Ascending aorta (tissue), 2 donors: ENCODE measurements at places on chromosomes 3 and 15.

GRCh38 chr3:59605318-59605717 is 555.5 kb upstream of the CFAP20DC start:
- no peak for DNase-seq

- no peak for DNase-seq
Observed at GRCh38 chr3:57064001-57064400, 3.5 kb downstream of the SPATA12 start.

DNA sequence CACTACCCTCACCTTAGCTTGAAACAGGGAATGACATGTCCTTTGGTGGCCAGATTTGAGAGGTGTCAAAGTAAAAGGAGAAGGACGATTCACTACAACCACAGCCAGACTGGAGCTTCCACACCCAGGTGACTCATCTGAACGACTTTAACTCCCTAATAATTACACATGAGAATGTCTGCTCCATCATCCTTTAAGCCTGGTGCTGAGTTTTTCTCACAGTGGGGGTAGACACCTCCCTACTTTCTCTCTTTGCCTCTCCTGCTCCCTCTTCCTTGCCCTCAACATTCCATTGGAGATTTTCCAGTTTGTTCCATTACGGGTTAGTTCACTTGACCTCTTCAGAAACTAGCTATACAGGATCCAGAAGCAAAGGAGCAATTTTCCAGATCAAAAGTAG is 154.3 kb upstream of the BHLHE40 start:
- DNase-seq, result no peak

- no peak for DNase-seq
Observed at GRCh38 chr3:86176445-86176784, 814.5 kb downstream of the VGLL3 start.

- no peak for DNase-seq
Observed at GRCh38 chr3:170205302-170205701, 16.9 kb upstream of the PRKCI start.

- no peak for DNase-seq
Observed at GRCh38 chr3:177427540-177427939, 230.3 kb upstream of the TBL1XR1 start.

DNA sequence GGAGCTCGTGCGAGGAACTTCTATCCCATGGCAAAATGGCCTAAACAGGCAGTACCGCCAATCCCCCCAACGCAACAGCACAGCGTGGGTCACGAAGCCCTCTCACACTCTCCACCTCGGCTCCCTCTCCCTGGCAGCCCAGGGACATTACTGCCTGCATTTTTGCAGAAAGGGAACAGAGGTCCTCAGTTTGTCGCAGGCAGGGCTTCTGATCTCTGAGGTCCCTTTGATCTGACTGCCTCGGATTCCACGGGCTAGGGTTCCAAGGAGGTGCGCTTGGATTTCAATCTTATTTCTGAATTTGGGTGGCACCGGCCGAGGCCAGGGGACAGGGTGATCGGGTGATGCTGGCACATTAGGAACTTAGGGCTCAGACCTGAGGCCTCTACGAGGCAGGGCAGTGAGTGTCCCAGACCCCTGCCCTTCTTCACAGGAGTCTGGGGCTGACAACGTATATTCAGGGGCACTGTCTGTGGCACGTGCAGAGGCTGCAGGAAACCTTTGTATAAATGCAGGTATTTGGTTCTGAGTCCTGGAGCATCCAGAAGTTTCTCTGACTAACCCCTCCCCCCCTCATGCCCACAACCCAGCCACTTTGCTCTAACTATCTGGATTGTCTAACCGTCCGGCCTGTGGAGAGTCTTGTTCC is 197.9 kb downstream of the XXYLT1 start:
- DNase-seq, result peak; percentile 18

- DNase-seq, result no peak
Observed at GRCh38 chr15:48617619-48618018, 27.9 kb downstream of the FBN1 start.

- DNase-seq, result no peak
Observed at GRCh38 chr3:37849146-37849923, 12.3 kb upstream of the CTDSPL start.

DNA sequence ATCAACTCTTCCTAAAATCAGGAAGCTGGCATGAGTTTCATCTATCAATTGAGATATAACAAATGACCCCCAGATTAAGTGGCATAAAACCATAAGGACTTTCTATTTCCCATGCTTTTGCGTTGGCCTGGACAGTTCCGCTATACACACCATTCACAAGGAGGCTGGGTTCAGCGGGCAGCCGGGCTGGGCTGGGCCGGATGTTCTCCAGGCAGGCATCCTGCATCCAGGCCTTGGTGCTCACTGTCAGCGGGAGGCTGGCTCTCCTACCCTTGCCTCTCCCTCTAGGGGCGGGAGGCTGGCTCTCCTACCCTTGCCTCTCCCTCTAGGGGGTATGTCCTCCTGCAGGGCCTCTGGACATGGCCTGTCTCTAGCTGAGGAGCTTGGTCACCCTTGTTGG is 266.0 kb upstream of the ARRDC4 start:
- DNase-seq, result no peak

- DNase-seq, result no peak
Observed at GRCh38 chr3:28042095-28042635, 199.3 kb upstream of the CMC1 start.

GRCh38 chr3:170356596-170357175 is 829 bp upstream of the SKIL start:
- peak; percentile 93 for DNase-seq

DNA sequence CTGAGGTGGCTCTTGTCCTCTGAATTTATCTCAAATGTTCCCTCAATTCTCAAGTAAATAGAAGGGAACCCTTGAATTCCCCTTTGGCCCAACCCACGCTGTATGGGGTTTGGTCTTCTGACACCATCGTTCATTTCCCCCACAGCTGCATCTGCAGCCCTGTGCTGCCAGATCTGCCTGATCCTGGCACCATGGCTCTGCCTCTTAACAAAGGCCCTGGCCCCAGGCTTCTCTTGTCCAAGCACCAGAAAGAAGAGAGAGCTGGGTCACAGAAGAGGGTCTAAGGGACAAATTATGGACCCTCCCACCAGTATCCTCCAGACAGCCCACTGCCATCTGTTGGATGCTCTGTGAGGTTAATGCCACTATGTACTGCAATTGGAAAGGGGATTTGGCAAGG is 1.8 kb downstream of the MAP1A start:
- DNase-seq, result no peak

DNA sequence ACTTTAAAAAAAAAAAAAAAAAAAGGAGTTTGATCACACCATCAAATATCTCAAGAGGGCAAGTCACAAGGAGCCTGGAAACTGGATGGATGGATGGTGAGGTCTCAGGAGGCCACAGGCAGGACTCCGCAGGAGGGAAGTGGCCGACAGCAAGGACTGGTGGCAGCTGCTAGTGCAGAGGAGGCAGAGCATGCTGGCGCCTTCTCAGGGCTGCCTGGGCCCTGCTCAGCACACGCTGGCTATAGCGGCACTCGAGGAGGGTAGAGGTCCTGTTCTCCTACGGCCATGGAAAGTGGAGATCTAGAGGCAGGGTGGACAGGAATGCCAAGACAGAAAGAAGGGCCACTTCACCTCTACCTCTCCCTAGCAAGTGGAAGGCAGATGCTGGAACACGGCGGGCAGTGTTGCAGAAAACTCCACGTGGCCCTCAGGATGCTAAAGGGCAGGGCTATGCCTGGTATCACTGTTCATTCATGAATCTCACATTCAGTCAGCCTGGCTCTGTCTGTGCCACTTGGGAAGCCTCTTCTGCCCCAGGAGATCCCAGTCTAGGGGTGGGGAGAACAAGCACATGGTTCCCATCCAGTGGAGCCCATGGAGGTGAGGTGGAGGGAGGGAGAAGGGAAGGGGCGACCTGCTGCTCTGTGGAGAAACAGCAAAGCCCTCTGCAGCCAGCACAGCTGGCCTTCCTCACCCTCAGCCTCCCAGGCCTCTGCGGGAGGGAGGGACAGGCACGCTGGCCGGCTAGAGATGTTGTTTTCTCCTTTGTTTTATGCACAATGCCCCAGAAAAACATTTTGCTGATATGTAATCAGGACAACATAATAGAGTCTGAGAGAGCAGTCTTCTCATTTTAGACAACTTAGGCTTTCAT is 71.0 kb downstream of the OXNAD1 start:
- DNase-seq, result no peak

- no peak for DNase-seq
Observed at GRCh38 chr3:55283441-55283925, 203.6 kb downstream of the WNT5A start.

- DNase-seq, result no peak
Observed at GRCh38 chr3:159726231-159726964, 262.2 kb upstream of the IL12A start.

DNA sequence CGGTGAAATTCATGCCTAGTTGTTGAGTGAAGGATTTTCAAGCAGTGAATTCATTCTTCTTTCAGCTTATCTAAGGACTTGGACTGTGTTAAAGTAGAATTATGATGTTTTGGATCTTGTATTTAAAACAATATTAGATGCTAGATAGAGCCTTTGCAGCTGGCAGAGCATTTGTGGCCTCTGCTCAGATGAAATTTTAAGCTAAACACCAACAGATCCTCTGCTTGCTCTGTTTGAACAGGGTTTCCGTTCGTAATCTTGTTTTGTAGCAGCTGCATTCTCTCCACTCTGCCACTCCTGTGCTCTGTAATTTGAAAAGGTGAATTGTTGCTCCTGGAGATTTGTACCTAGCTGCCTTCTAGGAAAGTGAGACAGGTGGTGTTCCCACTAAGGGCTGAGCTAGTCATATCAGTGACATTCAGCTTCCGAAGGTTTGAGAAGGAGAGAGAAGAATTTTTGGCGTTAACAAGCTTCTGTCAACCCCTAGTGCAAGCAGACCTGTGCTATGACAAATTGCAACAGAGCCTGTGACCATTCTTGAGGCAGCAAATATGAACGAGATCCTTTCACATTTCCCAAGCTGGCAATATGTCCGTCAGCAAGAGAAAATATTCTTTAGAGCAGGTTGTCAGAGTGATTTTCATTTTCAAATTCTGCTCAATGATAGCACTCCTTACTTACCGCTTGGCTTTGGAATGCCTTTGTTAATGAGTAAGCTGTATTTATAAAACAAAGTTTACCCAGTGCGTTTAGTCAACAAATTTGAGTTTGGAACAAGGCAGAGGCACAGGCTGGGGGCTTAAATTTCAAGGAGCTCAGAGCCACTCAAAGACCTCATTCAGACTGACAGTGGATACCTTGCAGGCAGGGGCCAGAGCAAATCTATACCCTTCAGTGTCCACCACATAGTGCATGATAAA is 5.3 kb downstream of the CHST2 start:
- DNase-seq, result no peak

DNA sequence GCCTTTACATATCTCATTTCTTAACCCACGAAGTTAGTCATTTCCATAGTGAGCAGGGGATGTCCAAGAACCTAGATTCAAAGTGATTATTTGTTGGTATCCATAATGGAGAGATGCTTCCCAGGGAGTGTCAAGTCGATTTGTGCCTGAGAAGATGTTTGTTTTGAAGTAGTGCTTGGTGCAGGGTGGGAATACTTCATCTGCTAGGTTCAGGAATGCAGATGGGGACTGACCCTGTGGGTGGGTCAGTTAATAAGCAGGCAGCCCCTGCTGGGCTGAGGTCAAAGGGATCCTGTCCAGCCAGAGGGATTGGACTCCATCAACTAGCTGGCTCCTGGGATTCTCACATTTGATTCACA is 44.1 kb upstream of the VILL start:
- no peak for DNase-seq

DNA sequence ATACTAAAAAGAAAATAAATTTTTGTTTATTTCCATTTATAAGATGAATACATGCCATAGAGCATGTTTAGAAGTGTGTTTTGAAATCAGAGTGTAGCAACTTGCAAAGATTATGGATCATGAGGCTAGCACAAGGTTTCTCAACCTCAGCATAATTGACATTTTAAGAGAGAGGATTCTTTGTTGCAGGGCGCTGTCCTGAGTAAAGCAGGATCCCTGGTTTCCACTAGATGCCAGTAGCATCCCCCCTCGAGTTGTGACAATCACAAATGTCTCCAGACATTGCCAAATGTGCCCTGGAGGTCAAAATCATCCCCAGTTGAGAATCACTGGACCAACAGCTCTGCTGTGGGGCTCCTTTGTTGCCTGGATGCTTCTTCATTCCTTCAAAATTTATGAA is 128.5 kb upstream of the RBMS3 start:
- DNase-seq, result no peak

DNA sequence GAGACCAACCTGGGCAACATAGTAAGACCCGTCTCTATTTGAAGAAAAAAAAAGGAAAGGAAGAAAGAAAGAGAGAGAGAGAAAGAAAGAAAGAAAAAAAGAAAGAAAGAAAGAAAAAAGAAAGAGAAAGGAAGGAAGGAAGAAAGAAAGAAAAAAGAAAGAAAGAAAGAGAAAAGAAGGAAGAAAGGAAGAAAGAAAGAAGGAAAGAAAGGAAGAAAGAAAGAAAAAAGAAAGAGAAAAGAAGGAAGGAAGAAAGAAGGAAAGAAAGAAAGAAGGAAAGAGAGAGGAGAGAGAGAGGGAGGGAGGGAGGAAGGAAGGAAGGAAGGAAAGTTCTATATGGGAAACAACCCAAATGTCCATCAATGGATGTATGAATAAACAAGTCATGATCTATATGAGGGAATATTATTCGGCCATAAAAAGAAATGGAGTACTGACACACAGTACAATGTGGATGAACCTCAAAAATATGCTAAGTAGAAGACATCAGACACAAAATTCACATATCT is 28.8 kb upstream of the TM4SF1 start:
- DNase-seq, result no peak

- DNase-seq, result no peak
Observed at GRCh38 chr3:17935222-17935621, 192.8 kb upstream of the TBC1D5 start.

GRCh38 chr3:134075846-134076245 is 46.1 kb upstream of the SLCO2A1 start:
- no peak for DNase-seq

GRCh38 chr3:146390006-146390772 is 79.2 kb downstream of the PLSCR2 start:
- DNase-seq, result no peak

DNA sequence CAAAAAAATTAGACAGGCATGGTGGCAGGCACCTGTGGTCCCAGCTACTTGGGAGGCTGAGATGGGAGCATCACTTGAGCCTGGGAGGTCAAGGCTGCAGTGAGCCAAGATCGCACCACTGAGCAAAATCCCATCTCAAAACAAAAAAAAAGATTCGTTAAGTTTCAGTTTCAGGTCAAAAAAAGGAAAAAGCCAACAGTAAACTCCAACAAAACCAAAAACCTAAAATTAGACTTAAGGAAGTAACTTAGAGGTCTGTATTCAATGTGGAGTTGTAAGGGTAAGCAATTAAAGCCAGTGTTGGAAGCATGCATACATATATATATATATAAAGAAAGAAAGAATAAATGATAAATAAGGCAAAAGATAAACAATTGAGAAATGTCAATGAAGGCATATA is 11.8 kb downstream of the KPNA1 start:
- no peak for DNase-seq

DNA sequence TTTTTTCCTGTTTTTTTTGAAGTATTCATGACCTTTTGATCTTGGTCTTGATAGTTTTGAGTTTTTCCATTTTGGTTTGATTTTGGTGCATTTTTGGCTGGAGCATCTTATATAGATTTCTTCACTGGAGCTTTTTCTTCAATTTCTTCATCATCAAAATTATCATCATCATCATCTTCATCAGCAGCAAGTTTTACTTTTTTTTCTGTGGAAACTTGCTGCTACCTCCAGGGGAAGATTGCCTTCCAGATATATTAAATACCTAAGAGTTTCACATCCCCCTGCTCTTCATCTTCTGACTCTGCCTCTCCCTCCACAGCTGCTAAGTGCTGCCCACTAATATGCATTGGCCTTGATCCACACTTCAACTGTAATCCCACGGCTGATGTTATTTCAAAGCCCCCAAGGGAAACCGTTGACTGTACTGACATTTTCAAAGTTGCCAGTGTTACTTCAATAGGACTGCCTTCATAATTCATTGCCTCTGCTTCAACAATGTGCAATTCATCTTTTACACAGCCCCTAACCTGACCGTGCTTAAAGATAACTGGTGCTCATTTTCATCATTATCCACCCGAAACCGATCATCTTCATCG is 151.7 kb downstream of the NR1D2 start:
- DNase-seq, result no peak
